Stimulated activated CD8-positive, alpha-beta memory T cell treated with anti-CD3 and anti-CD28 coated beads, Interleukin-7, amount 100 ng/mL, for 1 hour (primary cell): ENCODE measurements at places on chromosomes 4 and X.

GRCh38 chr4:113162089-113162488 is 112.6 kb downstream of the ANK2 start:
- DNase-seq, result no peak

- DNase-seq, result no peak
Observed at GRCh38 chr4:128560754-128561495, 248.6 kb upstream of the JADE1 start.

GRCh38 chr4:8735236-8736089 is 136.2 kb downstream of the HMX1 start:
- no peak for DNase-seq

- DNase-seq, result no peak
Observed at GRCh38 chrX:74119016-74119910, 184.7 kb upstream of the ZCCHC13 start.

DNA sequence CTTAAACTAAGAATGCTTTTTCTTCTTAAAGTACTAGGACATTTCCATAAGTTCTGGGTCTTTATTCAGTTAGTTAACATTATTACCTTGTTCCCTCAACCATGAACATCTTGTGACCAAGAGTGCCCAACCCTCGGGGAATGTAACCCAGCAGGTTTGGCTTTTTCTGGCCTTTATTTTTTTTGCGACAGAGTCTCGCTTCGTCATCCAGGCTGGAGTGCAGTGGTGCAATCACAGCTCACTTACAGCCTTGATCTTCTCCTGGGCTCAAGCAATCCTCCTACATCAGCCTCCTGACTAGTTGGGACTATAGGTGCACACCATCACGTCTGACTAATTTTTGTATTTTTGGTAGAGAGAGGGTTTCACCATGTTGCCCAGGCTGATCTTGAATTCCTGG is 65.1 kb downstream of the USP11 start:
- no peak for DNase-seq

- DNase-seq, result no peak
Observed at GRCh38 chr4:95984081-95984480, 144.2 kb downstream of the PDHA2 start.

DNA sequence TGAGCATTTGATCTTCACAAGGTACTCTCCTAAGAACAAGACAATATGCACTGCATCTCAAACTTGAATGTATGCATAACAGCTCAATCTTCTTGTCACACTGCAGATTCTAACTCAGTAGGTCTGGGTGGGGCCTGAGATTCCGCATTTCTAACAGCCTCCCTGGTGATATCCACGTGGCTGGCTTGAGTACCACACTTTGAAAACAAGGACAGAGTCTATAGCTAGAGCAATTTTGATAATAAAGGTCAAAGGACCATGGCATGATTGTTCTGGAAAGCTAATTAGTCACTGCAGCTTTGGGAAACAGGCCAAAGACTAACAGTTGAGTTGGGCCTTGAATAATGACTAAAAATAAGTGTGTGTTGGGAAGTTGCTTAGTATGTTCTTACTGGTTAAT is 213.3 kb downstream of the GBA3 start:
- DNase-seq, result no peak

DNA sequence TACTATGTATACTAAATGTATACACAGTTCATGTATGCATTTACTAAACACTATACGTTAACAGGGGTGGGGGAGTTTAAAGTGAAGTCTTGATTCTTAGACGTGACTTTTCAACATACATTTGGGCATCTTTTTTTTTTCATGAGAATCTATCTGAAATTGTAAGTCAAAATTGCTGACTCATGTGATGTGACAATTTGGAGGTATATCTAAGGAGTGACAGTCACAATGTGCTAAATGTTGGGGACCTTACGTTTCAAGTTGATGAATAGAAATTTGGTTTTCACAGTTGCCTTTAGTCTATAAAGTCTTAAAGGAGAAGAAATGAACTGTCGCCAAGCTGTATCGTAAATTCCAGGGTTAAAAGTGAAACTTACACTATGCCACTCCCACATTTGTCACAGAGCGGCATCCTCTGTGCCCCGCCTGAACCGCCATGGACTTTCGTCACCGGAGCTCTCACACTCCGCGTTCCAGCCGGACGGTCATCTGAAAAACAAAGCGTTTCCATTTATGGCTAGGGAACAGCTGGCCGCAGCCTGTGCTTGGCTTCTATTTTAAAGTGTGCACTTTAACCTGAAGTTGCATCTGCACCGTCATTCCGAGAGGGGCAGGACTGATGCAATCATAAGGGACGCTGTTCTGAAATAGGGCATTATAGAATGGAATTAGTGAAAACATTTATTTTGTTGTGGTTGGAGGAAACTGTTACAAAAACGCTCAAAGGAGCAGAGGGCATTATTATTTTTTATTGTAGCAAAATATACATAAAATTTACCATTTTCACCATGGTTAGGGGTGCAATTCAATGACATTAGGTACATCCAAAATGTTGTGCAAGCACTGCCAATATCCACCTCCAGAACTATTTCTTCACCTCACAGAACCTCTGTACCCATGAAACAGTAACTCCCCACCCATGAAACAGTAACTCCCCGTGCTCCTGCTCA is 30.9 kb downstream of the PDLIM3 start:
- no peak for DNase-seq

DNA sequence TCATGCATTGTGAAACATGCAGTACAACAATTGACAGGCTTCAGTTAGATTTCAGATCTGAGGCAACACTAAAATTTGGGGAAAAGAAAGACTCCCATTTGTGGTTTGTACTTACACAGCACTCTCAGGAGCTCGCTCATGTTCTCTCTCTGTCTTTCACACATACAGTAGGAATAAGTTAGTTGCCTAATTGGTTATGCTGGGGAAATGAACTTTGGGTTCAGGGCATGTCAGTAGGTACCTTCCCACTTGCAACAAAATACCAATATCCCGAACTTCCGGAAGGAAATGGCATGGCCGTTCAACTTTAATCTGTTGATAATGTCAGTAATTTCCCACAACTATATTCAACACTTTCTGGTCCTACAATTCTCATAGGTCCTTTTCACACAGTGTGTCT is 218.4 kb downstream of the RELL1 start:
- no peak for DNase-seq

- no peak for DNase-seq
Observed at GRCh38 chrX:64885850-64886249, 90.4 kb downstream of the ZC4H2 start.

- no peak for DNase-seq
Observed at GRCh38 chr4:64340218-64341110, 68.8 kb downstream of the TECRL start.

DNA sequence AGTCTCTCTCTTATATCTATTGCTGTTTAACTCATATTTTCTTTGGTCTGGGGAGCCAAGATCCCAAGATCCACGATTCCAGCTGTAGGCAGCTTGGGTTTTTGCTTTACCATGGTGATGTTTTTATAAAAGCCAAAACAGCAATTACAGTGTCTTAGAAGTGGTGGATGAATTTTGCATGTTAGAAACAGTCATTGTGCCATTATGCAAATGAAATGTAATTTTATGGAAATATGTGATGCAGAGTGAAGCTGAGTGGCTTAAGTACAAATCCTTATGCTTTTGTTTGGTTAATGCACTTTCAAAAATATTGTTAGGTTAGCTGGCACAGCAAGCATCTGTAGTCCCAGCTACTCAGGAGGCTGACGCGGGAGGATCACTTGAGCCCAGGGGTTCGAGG is 32.8 kb upstream of the PTTG2 start:
- DNase-seq, result no peak

DNA sequence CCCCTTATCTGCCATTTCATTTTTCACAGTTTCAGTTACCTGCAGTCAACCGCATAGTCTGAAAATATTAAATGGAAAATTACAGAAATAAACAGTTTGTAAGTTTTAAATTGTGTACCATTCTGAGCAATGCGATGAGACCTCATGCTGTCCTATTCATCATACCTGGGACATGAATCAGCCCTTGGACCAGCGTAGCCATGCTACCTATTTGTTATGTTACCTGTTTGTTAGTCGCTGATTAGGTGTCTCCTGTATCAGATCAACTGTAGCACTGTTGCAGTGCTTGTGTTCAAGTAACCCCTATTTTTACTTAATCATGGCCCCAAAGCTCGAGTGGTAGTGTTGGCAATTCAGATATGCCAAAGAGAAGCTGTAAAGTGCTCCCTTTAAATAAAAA is 492.2 kb upstream of the AADAT start:
- no peak for DNase-seq

DNA sequence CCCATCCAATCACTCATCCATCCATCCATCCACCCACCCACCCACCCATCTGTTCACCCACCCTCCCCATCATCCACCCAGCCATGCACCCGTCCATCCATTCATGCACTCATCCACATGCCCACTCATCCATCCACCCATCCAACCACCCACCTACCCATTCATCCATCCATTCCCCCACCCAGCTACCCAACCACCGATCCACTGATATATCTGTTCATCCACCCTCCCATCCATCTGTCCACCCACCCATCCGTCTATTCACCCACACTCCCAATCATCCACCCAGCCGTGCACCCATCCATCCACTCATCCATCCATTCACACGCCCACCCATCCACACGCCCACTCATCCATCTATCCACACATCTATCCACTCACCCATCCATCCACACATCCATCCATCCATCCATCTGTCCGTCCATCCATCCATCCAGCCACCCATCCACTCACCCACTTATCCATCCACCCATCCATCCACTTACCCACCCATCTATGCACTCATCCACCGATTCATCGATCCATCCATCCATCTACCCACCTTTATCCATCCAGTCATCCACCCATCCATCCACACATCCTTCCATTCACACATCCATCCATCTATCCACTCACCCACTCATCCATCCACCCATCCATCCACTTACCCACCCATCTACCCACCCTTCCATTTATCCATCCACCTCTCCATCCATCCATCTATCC is 28.4 kb downstream of the ASMTL start:
- DNase-seq, result no peak

DNA sequence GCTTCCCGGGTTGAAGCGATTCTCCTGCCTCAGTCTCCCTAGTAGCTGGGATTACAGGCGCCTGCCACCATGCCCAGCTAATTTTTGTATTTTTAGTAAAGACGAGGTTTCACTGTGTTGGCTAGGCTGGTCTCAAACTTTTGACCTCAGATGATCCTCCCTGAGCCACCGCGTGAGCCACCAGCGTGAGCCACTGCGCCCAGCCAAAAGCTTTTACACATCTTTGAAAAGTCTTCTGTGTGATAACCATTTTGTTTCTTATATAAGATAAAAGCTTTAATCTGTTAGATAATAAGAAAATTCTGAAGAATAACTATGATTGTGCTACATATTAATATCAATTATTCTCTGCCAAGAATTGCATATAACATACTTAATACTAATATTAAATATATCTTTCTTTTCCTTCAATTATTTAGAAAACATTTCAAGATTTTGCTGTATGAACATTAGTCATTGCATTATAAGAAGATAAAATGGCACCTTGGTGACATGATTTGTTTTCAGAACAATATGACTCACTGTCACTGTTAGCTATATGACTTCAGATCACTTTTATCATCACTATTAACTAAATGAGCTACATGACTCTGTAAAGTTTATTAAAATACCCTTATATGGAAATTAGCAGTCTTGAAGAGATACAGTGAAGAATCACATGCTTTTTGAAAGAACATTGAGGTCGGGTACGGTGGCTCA is 33.4 kb downstream of the RUFY3 start:
- no peak for DNase-seq

DNA sequence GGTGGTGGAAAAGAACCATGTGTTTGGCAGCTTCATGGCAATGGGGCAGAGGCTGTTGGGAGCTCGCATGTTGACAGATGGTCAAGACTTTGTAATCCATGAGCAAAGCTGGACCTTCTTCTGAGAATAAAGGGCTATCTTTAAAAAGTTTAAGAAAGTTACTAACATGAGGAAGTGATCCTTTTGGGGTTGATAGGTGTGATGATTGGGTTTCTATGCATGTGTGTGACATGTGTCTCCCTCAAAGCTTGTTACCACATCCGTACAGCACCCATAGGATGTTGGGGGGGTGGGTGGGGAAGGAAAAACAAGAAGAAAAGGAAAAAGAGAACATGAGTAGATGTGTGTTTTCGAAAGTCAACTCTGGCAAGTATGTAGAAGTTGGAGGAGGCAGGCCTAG is 123.0 kb upstream of the TLR3 start:
- no peak for DNase-seq

DNA sequence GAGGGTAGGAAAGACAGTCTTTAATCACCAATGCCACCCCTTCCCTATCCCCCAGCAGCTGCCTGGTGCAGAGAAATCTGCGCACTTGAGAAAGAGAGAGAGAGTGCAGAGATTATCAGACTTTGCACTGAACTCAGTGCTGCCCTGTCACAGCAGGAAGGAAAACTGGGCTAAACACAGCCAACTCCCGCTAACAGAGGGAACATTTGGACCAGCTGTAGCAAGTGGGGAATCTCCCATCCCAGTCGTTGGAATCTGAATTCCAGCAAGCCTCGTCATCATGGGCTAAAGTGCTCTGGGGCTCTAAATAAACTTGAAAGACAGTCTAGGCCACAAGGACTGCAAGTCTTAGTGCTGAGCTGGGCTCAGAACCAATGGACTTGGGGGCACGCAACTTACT is 168.7 kb downstream of the DLG3 start:
- DNase-seq, result no peak

- no peak for DNase-seq
Observed at GRCh38 chr4:186134257-186134656, 29.8 kb downstream of the FAM149A start.

GRCh38 chr4:70969076-70969475 is 24.4 kb upstream of the DCK start:
- DNase-seq, result no peak
